ENCODE measurements at places on chromosomes 1 and 21.

- DNase-seq, result no peak
These were observed 131.6 kb upstream of the IVNS1ABP start for GRCh38 chr1:185448591-185449186.

DNA sequence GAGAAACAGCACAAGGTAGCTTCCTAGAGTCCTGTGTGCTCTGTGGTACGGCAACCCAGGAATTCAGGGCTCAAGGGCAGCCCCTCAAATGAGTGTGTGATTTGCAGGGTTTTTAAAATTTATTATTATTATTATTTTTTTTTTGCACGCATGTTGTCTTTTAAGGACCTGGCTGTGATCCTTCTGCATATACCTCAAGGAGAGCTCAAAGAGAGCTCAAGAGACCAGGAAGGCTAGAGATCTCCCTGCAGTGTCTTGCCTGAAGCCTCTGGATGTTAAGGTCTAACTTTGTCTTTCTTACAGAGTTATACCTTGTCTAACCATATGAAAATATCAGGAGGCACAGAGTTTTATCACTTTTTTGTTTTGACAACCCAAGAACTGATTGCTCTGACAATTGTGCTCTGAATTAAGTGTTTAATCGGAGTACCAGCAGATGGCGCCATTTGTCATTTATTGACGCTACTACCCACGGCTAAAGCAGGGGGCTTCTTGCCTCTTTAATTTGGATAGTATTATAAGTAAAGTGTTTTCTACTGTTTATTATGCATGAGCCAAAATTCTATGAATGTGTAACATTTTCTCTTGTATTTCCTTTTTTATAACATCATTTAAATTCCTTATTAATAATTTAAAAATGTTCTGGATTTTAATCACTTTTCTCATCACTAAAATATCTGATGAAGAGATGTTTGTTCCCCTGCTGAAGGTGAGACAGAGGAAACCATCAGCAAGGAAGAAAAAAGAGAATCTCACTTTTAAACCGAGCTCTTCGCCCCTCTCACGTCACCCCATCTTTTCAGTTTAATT, 35.8 kb upstream of the LMO4 start:
- no peak for DNase-seq

DNA sequence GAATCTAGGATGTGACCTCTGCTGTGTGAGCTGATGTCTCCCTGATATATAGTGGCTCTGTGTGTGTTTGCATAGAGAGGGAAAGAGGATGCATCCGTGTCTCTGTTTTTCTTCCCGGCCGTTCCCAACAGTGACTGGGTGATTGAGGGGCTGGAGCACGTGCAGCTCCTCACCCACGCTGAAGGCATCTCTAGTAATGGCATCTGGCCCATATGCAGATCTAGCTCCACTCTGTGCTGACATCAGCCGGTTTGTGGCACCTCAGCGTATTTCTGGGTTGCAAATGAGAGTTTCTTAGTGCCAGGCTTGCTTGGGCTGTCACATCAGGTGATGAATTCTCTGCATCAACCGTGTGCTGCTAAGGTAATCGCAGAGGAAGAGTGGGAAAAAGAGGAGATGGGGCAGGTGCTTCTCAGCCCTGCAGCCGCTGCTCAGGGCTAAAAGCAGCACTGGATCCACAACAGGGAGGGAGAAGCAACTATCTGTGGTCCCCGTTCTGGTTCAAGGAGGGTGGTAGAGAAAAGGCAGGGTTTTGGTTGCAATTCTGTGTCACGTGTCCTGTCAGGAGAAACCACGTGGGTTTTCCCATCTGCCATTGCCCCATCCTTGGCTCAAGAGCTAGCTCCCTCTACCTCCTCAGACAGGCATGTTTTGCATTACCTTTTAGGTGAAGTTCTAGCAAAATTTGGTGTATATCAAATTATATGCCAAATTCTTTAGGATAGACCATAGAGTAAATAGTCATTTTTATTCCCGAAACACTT, 282.9 kb downstream of the PBX1 start:
- DNase-seq, result no peak

DNA sequence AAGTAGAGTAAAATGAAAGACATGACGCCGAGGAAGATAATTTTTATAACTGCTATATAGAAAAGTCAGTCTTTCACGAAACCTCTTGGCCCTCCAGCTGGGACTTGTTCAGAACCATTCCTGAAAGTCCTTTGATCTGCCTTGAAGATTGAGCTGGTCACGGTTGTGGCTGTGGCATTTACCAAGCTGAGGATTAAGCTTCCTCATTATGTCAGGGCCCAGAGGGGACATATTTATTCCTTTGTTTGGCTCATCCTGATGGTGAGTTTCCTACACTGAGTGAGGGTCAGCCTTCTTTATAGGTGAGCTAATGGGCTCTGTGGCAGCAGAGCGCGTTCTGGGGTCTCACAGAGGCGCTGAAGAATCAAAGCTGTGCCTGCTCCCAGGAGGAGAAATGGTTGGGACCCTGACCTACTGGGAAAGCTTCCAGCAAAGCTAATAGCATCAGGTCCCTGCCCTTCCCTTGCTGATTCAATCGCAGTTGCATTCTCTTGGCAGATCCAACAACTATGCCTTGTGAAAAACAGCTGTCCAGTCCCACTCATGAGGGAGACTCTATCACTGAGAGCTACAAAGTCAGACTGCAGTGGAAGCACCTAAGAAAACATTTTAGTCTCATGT, 43.2 kb upstream of the PBX1 start:
- DNase-seq, result no peak

Data from cortex of kidney (tissue), 1 donor.